Kidney (tissue), 22 donors: ENCODE measurements at places on chromosomes 11 and 22.

DNA sequence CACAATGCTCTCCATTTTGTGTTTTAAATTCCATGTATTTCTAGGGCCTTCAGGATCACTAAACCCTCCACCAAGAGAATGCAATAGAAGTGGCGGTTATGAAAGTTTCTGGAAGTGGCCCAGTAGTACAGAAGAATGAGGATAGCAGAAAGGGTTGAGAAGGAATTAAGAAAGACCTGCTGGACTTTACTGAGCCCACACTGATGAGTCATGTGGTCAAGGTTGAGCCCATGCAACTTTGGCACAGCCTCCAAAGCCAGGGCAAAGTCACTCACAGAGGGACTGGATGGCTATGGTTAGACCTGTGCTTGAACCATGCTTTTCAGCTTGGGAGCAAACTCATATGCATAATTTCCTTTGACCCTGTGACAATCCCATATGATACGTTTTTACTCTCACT lies 102.9 kb upstream of the PLET1 start:
- no peak for DNase-seq

GRCh38 chr11:92329137-92329536 lies 104.5 kb downstream of the FAT3 start:
- no peak for DNase-seq

DNA sequence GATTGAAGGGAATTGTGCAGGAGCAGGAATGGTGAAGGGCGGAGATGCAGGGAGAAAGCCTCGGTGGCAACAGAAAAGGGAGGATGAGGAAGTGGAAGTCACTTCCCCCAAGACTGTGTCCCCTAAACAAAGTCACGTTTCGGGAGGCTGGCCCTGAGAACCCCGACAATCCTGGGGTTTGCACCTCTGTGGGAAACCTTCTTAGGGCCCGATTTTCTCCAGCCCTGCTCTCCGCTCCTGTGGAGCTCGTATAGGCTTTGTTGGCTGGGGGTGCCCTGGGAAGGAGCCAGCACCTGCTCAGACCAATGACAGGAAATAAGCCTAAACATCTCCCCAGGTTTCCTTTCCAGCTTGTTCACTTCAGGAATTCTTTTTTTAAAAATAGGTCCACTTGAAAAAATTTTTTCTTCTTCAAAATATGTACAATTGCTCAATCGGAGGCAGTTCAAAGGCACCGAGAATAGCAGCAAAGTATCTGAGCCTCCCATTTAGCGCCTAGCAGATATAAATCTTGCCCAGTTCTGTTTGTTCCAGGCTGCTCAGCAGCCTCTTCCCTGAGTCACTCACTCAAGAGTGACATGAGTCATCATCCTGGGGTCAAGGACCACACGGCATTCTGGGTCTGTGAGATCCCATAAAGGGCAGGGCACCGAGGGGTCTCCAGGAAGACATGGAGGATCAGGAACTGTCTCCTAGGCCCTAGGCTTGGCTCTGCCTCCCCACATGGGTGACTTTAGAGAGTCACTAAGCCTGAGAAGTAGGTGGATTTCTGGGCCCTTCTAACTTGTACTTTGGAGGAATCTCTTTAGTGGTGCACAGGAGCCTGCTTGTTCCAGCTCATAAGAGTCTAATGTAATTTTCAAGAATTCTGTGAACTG lies 34.0 kb downstream of the IRAG1 start:
- DNase-seq: no peak

DNA sequence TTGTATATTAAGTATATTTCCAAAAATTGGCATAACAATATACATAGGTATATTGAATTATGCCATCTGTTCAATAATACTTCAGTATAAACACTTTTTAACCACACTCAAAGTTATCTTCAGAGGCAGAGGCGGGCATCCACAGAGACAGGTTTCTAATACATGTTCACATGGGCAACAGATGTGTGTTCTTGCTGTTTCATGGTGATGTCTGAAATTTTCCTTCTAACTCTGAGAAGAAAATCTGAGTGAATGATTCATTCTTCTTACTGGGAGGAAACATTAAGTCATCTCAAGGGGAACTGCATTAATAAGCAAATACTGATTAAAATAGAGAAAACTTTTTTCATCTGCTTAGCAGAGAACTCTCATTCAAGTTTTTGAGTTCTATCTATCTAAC lies 1074.5 kb downstream of the LRRC4C start:
- no peak for DNase-seq

DNA sequence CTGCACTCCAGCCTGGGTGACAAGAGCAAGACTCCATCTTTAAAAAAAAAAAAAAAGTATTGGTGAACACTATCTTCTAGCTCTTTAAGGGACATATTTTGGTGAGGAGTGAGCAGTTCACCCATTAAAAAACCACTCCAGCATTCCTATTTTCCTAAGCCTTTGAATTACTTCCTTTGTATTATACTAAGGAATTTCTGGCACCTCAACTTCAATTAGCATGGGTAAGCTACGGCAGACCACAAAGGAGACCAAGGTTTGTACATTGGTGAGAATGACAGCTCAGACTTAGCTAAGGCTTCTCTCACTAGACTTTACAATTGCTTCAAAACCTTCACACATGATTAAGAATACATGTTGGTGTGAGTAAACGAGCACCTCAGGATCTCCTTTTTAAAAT lies 57.0 kb upstream of the BIRC3 start:
- no peak for DNase-seq

- DNase-seq: no peak
These were observed 28.2 kb downstream of the PPIL2 start for GRCh38 chr22:21693999-21694341.

- DNase-seq: no peak
These were observed 15.1 kb upstream of the CSRP3 start for GRCh38 chr11:19216709-19217374.

DNA sequence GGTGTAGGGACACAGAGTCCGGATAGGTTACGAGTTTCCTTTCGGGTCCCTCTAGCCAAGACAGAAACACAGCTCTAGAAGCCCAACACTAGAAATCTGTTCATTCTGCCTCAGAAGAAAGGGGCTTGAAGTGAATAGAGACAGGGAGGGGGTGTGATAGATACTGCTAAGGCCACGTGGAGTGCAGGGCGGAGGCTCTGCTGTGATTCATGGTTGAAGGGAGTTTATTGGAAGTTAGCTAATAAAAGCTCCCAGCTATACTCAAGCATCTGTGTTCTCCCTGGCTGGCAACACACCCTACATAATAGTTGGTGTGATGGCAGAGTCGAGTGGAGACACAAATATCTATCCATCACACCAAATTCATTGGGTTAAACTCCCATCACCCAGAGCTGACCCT lies 337.4 kb downstream of the CADM1 start:
- peak; percentile 45 for DNase-seq

DNA sequence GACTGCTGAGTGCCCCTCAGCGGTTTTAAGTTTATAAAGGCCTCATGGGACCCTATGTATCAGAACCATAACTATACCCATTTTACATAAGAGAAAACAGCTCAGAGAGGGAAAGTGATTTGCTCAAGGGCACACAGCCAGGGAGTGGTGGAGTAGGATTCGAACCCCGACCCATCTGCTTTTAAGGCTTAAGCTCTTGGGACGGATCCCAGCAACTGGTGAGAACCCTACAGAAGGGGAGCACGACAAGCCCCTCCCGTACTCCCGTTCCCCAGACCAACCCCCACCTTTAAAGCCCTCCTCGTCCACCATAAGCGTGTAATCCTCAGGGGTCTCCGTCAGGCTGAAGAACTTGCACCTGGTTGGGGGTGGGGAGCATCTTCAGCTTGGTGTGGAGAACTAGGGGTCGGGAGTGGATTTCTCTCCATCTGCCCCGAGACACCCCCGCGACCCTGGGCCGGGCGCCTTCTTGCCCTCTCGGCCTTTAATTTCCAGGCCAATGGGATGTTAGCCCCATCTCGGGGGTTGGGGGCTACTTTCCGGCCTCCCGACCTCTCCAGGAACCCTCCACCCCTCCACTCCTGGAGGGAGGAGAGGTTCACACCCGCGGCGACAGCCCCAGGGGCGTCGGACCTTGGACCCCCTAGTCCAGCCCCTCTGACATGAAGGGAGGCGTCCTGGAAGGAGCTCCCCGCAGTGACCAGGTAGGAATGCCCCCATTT lies 725 bp downstream of the CASTOR1 start:
- no peak for DNase-seq

- no peak for DNase-seq
These were observed 13.1 kb downstream of the MGAT3 start for GRCh38 chr22:39469681-39470450.

- DNase-seq: no peak
These were observed 68.6 kb upstream of the SORL1-AS1 start for GRCh38 chr11:121521145-121522042.

- no peak for DNase-seq
These were observed 311.3 kb downstream of the C11orf87 start for GRCh38 chr11:109733245-109733644.
